Aorta (tissue), 5 donors: ENCODE measurements at places on chromosomes 5 and 9. TPM values are rescaled to one million over a fixed set of nuclear protein-coding genes. Genes with fewer than 3 reads are reported as not detected.

GRCh38 chr9:92141144-92142129, 26.2 kb upstream of the SPTLC1 start:
- peak; percentile 79 for DNase-seq

GRCh38 chr5:110536120-110537115, 190.1 kb downstream of the TMEM232 start:
- DNase-seq: peak; percentile 63

- no peak for DNase-seq
Measured at GRCh38 chr9:123925819-123926218, 4.1 kb downstream of the DENND1A start.

- DNase-seq: no peak
Measured at GRCh38 chr5:142281966-142282365, 42.9 kb downstream of the SPRY4 start.

The SV2C gene
- total RNA-seq: not detected

The PLGRKT gene
- total RNA-seq: 8.8 TPM

The ANKHD1 gene
- 138 TPM for total RNA-seq

The GEMIN5 gene
- total RNA-seq: 12.8 TPM

The FOXE1 gene
- not detected for total RNA-seq
